ENCODE measurements at places on chromosomes 6 and 20.

GRCh38 chr20:51365670-51366069, 176.8 kb downstream of the NFATC2 start:
- peak; percentile 93 for DNase-seq

DNA sequence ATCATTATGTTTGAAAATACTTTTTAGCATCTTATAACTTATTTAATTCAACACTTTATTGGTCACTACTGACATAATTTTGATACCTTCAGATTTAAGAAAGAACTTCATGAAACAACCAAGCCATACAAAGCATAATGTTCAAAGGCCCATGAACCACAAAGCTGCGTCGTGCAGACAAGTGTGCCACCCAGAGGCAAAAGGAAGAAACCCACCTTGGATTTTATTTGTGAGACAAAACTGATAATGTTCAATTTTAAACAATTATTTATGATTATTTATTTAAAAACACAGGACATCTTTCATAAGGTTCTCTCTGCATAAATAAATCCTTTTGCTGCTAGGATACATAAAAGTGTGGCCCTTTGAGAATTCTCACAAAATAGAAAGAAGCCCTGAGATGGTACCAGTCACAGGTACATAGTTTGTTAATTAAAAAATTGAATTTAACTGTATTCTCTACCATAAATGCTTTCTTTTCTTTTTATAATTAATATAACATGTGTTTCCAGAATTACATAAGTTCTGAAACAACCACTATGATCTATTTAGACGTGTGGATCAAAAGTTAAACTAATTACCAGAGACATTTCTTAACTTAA, 143.7 kb downstream of the RALGAPA2 start:
- DNase-seq: peak; percentile 58

GRCh38 chr6:37259191-37259590, 1.2 kb upstream of the TMEM217 start:
- DNase-seq: no peak

DNA sequence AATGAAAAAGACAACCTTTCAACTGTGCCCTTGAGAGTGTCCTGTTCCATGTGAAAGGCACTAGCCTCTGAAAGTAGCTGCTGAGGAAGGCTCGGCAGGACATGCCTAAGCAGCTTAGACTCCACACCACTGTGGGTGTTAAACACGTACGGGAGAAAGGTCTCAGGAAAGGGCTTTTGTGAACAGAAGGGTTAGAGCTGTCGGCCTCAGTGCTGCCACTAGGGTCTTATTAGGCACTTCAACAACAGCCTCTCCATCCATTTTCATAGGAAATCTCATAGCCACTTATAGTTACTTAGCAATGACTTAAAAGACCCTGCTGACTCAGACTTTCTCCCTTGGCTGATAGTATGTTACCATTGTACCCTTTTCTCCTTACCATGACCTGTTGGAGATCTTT, 662.8 kb downstream of the TBC1D32 start:
- no peak for DNase-seq

GRCh38 chr20:32333181-32333987, 24.7 kb upstream of the ASXL1 start:
- DNase-seq: no peak

DNA sequence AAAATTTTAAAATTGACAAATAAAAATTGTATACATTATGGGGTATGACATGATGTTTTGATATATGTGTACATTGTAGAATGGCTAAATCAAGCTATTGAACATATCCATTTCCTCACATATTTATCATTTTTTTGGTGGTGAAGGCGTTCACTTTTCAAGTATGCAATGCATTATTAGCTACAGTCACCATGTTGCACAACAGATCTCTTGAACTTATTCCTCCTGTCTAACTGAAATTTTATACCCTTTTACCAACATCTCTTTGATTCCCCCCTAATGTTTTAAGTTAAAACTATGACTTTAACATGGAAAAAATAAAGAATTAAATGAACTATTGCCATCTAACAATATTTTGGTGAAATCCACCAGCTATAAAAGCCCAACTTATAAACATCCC, 65.2 kb upstream of the UST start:
- peak; percentile 6 for DNase-seq

DNA sequence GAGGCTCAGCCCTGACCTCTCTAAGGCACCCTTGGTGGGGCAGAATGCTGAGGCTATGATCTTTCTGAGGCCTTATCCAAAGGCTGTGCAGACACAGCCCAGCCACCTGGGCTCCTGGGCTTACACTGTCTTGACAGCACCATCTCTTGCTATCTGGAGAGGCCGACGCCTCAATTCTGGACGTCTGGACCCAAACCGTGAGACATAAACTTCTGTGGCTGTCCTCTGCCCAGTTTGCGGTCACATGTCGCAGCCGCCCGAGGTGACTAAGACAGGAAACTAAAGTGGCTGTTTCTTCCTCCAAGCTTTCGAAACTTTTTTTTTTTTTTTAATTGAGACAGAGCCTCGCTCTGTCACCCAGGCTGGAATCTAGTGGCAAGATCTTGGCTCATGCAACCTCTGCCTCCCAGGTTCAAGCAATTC, 49.3 kb downstream of the PRR18 start:
- no peak for DNase-seq

DNA sequence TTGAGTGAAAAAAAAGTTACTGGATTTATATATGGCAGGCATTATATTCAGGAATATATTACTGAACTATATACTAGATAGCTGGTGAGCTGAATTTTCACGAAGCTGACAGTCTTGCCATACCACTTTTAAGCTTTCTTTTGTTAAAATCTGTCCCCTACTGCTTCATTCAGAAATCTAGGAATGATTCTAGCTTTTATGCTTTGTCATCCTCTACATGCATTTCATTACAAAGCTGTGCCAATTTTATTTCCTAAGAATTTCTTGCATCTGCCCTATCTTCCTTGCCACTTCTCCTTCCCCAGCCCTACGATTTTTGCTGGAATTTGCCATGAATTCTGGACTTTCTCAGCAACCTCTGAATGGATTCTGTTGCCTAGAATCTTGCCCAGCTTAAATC, 158.5 kb upstream of the ADGRB3 start:
- DNase-seq: no peak

DNA sequence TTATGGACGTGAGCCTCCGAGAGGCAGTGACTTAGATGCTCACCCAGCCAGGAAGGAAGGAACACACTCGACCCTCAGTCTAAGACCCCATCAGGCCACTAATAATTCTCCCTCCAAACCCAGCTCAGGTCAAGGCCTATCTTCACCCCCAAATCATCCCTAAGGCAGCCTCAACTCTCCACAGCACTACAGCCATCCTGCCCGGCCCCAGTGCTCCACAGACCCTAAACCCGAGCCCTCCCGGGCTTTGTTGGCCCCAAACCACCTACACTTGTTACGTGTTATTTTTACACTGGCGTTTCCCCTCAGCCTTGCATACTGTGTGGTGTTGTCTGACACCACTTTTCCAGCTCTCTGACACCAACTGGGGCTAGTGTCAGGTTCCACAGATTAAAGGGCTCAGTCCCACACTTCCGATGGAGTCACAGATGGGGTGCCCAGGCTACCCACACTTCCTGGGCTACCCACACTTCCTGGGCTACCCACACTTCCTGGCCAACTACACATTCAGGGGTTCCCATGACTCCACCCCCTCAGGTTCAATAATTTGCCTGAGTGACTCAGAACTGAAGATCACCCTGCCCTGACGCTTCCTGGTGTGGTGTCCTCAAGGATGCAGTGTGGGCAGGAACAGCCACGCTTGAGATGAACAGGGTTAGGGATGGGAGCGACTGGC, 25.3 kb downstream of the RBCK1 start:
- DNase-seq: peak; percentile 31

- DNase-seq: no peak
Observed at GRCh38 chr20:46311039-46311650, 2.8 kb upstream of the CDH22 start.

GRCh38 chr6:69693762-69694161, 103.0 kb downstream of the LMBRD1 start:
- peak; percentile 40 for DNase-seq

DNA sequence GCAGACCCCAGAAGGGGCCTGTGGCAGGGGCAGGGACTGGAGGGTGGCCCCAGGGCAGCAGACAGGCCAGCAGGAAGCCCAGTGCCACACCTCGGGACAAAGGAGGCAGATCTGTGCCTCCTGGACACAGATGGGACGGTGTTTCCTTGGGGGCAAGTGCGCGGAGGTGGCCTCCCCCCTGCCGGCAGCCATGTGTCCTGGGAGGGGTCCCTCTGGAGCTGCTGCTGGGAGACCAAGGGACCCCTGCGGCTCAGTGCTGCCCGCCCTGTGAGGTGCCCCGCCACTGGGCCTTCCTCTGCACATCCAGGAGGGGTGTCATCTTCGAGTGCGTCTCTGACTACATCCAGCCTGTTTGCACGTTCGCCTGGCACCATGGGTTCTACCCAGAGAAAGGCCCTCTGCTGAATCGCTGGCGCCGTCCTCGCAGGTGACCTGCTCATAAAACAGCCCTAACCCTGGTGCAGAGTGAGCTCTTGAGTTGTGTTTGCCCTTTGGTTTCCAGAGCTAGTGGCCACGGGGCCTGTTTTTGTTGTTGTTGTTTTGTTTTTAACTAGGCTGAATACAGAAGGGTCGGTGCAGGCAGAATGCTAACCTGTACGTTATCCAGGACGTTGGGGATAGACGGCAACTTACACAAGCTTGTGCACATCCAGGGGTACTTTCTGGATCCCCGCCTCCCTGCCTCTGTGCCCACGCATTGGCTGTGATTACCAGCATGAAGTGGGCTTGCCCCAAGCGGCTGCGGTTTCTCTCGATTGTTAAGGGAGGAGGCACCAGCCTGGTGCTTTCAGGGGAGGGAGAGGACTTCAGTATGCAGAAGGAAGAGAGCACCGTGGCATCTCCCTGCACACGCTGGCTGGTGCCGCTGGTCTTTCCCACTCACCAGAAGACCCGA, 1.3 kb upstream of the KCNQ2 start:
- DNase-seq: no peak

DNA sequence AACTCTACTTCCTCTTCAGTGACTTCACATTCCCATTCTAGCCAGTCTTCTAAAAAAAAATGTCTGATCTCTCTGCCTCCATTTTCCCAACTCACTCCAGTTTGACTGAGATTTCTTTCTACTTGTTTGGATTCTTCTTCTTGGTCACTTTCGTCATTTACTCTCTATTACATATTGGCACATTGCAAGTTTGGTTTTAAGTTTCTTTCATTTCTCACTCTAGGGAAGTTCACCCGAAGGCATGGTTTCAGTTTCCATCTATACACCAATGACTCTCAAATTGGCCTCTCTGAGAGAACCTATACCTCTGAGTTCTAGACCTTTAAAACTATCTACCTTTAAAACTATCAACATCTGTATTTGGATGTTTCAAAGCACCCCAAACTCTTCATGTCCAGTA, 51.3 kb downstream of the CD109 start:
- no peak for DNase-seq

DNA sequence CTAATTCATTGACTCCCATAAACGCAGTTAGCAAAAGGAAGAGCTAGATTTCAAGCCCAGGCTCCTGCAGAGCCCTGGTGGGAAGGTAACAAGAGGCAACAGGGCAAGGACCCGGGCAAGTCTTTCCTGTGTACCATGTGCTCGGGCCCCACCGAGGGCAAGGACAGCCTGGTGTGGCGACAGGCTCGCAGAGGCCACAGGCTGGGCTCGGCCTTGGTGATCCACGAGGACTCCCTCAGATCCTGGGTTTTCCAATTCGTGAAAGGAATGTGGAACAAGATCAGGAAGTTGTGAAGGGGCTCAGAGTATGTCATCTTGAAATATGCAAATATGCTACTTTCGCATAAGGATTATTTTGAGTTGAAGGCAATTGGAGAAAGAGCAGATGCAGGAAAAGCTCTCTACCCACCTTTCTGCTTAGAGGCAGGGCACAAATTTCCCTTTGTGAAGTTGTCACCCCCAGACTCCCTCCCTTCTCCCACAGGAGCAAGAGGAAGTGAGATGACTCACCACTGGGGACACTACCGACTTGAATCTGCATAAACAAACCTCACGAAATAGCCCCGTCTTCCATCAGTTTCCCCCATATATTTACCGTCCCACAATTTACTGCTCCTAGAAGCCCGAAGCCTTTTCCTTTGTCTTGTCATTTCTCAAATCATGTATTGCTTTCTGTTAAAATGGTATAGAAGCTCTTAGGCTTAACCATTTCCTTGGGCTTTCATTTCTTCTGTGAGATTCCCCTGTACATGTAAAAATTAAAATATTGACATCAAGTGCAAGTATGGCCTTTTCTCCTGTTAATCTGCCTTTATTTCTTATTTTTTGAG, 79.0 kb downstream of the PSMG4 start:
- DNase-seq: no peak

GRCh38 chr6:157571269-157571668, 190.3 kb downstream of the ZDHHC14 start:
- no peak for DNase-seq

GRCh38 chr20:59047938-59048680, 5.5 kb upstream of the PRELID3B start:
- DNase-seq: peak; percentile 63

DNA sequence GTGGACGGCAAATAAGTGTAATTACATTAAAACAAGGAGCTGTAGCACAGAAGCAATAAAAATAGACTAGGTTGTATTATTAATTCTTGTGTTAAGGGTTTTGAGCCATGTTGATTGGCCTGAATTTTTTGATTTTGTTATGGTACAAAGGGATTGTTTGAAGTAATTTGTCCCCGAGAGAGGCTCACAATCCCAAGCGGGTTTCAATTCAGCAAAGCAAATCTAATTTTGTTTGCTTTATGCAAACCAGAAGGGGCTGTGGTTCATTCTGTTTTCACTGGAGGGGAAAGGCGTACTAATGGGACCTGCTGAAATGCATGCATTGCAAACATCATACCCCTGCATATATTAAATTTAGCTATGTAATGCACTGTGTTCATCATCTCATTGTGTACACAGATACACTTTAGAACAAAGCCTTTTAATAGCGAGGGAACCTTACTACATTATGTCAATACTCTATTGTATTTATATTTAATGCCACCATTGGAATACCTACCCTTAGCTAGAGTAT, 379.5 kb upstream of the POU3F2 start:
- no peak for DNase-seq

DNA sequence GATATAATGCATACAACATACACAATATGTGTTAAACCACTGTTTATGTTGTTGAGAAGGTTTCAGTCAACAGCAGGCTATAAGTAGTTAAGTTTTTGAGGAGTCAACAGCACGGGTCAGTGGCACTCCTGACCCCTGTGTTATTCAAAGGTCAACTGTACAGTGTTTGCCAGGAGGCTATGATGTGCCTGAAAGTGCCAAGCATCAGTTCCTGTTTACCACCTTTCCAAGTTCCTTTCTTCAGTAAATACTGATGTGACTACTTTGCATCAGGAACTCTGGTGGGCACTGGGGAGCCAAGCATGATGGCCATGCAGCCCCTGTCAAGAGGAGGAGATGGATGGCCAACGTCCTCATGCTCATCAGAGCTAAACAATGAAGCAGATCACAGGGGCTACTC, 224.4 kb upstream of the EXOC2 start:
- no peak for DNase-seq

GRCh38 chr6:1605004-1605892, 4.5 kb upstream of the FOXC1 start:
- DNase-seq: no peak

GRCh38 chr20:55009066-55009465, 533.7 kb downstream of the DOK5 start:
- no peak for DNase-seq

GRCh38 chr20:41005361-41005729, 23.3 kb upstream of the TOP1 start:
- peak; percentile 99 for DNase-seq

All from fibroblast of mammary gland (primary cell).